DND-41 (cell line): ENCODE measurements at places on chromosomes 5 and 9.

DNA sequence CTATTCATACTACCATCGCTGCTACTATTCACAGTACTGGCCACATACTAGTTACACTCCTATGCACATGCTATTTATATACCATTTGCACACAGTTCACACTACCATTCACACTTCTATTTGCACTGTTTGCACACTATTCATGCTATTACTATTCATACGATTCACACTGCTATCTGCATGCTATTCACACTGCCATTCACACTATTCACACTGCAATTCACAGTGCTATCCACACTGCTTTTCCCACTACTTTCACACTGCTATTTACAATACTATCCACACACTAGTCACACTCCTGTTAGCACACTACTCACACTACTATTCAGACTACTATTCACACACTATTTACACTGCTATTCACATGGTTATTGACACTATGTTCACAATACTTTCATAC is 39.4 kb upstream of the TCF7 start:
- H3K4me1 ChIP-seq = no peaks in the 10 kb centered on the region
- no peak for DNase-seq
- H3K36me3 ChIP-seq = no peaks in the 10 kb centered on the region
- no peak overlapping the region for H3K27ac ChIP-seq
- no peak overlapping the region for H3K4me3 ChIP-seq

DNA sequence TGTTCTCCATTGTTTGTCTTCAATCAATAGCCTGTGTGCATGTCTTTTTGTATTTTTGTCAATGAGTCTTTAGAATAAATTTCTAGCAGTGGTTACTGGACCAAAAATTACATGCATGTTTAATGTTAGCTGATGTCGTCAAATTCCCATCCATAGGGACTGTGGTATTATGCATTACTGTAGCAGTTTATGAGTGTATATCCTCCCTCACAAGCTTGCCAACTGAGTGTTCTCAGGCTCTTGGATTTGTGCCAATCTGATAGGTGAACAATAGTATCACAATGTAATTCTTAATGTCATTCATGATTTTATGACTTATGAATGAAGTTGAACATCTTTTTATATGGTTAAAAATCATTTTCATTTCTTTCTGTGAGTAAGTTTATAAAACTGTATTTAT is 13.0 kb downstream of the SNX24 start:
- no peaks in the 10 kb centered on the region for H3K4me1 ChIP-seq
- H3K4me3 ChIP-seq = no peak overlapping the region
- no peak for DNase-seq
- H3K27ac ChIP-seq = no peak overlapping the region

DNA sequence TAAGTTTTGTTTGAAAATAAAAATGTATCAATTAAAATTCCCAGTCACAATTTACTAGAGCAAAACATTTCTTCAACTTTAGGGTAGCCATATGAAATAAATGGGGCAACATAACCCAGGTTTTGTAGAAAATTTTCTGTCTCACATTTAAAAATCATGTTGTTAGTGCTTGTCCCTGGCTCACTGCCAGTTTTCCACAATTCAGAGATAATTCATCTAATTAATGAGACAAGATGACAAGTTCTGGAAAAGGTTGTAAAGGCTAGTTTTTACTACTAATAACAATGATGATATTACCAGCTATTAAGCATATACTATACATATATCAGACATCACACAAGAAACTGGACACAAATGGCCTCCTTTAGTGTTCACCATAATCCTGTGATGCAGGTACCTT is 45.9 kb downstream of the MEGF9 start:
- no peaks in the 10 kb centered on the region for H3K27me3 ChIP-seq
- no peak for DNase-seq
- no peaks in the 10 kb centered on the region for H3K36me3 ChIP-seq
- no peak overlapping the region for H3K4me3 ChIP-seq
- no peaks in the 10 kb centered on the region for H3K4me1 ChIP-seq

DNA sequence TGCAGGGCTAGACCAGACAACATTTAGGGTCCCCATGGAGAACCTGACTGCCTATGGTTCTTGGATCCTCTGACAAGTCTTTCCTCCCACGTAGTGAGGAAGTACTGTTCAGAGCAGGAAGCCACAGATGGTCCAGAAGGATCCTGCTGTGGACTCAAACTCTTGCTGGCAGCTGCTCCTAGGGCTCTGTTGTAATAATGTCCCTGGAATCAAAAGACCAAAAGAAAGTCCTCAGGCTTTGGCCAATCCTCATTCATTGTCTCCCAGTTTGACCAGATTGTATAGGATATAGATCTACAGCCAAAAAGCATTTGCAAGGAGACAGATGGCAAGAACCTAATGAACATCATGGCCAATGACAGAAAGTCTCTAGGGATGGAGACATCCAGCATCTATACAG is 53.9 kb downstream of the SEMA6A start:
- DNase-seq = no peak
- no peak overlapping the region for H3K27ac ChIP-seq
- H3K27me3 ChIP-seq = no peaks in the 10 kb centered on the region
- H3K4me3 ChIP-seq = no peak overlapping the region
- H3K36me3 ChIP-seq = no peaks in the 10 kb centered on the region
- no peaks in the 10 kb centered on the region for H3K4me1 ChIP-seq

DNA sequence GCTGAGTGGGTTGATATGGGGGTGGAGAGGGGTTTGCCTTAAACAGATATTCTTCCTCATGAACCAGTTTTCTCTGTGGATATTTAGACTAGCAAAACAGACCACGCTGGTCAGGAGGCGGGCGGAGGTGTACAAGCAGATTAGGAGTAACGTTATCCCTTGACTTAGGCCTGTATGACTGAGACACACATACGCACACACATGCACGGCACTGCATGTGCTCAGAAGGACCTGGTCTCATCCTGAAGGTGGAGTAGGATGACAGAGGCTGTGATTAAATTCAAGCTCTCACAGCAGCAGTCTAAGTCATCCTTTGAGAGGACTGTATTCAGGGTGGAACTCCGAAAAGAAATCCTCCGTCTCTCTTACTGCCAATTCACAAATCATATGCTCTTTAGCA is 209.7 kb downstream of the DIRAS2 start:
- no peaks in the 10 kb centered on the region for H3K36me3 ChIP-seq
- DNase-seq = no peak
- no peak overlapping the region for H3K4me3 ChIP-seq
- no peaks in the 10 kb centered on the region for H3K4me1 ChIP-seq

- no peak for DNase-seq
- H3K36me3 ChIP-seq = no peaks in the 10 kb centered on the region
- H3K27ac ChIP-seq = no peak overlapping the region
- peaks cover 2% of the 10 kb centered on the region for H3K4me1 ChIP-seq
- H3K4me3 ChIP-seq = no peak overlapping the region
Measured at GRCh38 chr5:112154940-112155686, 264.0 kb downstream of the EPB41L4A start.

- no peak for DNase-seq
- no peak overlapping the region for H3K27ac ChIP-seq
- H3K36me3 ChIP-seq = no peaks in the 10 kb centered on the region
- H3K27me3 ChIP-seq = no peaks in the 10 kb centered on the region
Measured at GRCh38 chr9:26219961-26220360, 541.7 kb upstream of the TUSC1 start.

DNA sequence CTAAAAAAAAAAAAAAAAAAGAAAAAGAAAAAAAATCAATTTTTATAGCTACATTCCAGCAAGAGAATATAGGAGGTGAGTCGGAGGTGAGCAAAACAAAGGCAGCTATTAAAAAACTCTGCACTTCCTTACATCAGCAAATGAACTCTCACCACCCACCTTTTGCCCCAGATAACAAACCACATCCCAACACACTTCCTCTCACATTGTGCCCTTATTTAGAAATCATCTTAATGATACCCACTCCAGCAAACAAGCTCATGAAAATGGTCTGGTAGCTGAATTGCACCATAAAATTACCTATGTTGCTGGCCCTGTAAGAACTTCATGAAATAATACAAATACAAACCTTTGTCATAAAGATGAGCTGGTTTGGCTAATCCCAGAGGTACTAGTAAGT is 82.9 kb downstream of the CEMIP2 start:
- H3K4me1 ChIP-seq = peaks cover 15% of the 10 kb centered on the region
- no peaks in the 10 kb centered on the region for H3K27me3 ChIP-seq
- no peak overlapping the region for H3K4me3 ChIP-seq
- peak; percentile 42 for DNase-seq

GRCh38 chr5:96455789-96456188 is 22.7 kb upstream of the PCSK1 start:
- H3K27ac ChIP-seq = no peak overlapping the region
- H3K4me1 ChIP-seq = no peaks in the 10 kb centered on the region
- no peak overlapping the region for H3K4me3 ChIP-seq
- DNase-seq = no peak
- no peaks in the 10 kb centered on the region for H3K36me3 ChIP-seq
- H3K27me3 ChIP-seq = peaks cover 18% of the 10 kb centered on the region

DNA sequence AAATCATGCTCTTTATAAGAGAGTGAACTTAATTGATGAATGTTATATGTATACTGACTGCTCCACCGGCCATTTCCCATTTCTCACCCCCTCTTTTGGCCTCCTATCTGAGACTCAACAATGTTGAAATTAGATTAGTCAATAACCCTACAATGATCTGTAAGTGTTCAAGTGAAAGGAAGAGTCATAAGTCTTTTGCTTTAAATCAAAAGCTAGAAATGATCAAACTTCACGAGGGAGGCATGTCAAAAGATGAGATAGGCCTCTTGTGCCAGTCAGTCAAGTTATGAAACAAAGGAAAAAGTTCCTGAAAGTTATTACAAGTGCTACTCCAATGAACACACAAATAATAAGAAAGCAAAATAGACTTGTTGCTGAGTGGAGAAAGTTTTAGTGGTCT is 83.1 kb downstream of the NLN start:
- DNase-seq = no peak
- H3K4me1 ChIP-seq = peaks cover 14% of the 10 kb centered on the region
- peaks cover 32% of the 10 kb centered on the region for H3K36me3 ChIP-seq
- no peak overlapping the region for H3K27ac ChIP-seq

GRCh38 chr5:145203193-145203592 is 631.9 kb downstream of the PRELID2 start:
- H3K27ac ChIP-seq = no peak overlapping the region
- no peak overlapping the region for H3K4me3 ChIP-seq
- H3K27me3 ChIP-seq = no peaks in the 10 kb centered on the region
- DNase-seq = no peak
- H3K4me1 ChIP-seq = no peaks in the 10 kb centered on the region

DNA sequence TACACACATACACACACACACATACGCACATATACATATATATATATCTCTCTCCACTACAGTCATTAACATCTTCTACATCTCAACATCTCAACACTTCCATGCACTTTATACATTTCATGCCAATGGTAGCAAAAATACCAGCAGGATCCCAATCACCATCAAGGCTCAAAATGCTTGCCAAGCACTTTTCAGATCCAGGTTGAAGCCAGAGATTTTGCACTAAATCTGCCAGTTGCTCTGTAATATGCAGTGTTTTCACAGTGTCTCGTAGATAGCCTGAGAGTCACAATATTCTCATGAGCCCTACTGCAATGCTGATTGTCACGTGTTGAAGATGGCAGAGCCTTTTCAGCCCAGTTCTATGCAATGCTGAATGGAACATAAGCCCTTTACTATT is 1140.9 kb upstream of the C9orf72 start:
- DNase-seq = no peak
- no peak overlapping the region for H3K4me3 ChIP-seq
- H3K36me3 ChIP-seq = no peaks in the 10 kb centered on the region
- H3K4me1 ChIP-seq = no peaks in the 10 kb centered on the region
- H3K27ac ChIP-seq = no peak overlapping the region
- no peaks in the 10 kb centered on the region for H3K27me3 ChIP-seq

- no peaks in the 10 kb centered on the region for H3K36me3 ChIP-seq
- DNase-seq = no peak
- H3K4me3 ChIP-seq = no peak overlapping the region
- H3K4me1 ChIP-seq = no peaks in the 10 kb centered on the region
- peaks cover 5% of the 10 kb centered on the region for H3K27me3 ChIP-seq
Measured at GRCh38 chr5:34881246-34881645, 34.1 kb downstream of the RAD1 start.

GRCh38 chr9:29044959-29045358 is 1471.7 kb upstream of the C9orf72 start:
- no peaks in the 10 kb centered on the region for H3K27me3 ChIP-seq
- DNase-seq = no peak
- no peaks in the 10 kb centered on the region for H3K4me1 ChIP-seq
- no peak overlapping the region for H3K4me3 ChIP-seq
- no peak overlapping the region for H3K27ac ChIP-seq

DNA sequence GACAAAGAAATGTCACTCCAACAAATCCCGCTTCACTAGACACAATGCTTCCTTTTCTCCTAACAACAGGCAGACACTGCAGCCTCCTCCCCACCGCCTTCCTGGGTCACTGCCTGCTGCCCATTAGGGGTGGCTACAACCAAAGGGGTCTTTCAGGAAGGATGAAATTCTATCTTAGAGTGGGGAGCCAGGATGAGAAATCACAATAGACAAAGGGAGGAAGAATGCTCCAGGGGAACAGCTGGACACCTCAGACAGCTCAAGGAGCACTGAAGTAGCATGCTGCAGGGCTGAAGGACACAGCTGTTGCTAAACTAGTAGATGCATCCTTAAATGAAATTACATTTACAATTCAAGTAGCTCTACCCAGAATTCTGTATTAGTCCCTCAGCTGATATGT is 54.2 kb downstream of the PRELID2 start:
- H3K4me1 ChIP-seq = no peaks in the 10 kb centered on the region
- no peak for DNase-seq
- H3K4me3 ChIP-seq = no peak overlapping the region
- H3K27ac ChIP-seq = no peak overlapping the region
- H3K36me3 ChIP-seq = no peaks in the 10 kb centered on the region
- no peaks in the 10 kb centered on the region for H3K27me3 ChIP-seq

DNA sequence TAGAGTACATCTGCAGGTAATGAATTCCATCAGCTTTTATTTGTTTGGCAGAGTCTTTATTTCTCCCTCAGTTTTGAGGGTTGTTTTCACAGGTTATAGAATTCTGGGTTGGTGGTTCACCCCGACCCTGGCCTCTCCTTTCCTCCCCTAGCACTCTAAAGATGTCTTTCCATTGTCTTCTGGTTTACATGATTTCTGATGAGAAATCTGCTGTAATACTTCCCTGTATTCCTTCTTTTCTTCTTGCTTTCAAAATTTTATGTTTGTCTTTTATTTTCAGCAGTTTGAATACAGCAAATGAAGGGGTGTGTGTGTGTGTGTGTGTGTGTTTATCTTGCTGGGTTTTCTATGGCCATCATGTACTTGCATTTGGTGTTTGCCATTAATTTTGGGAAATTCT is 312.0 kb upstream of the RPS23 start:
- DNase-seq = no peak
- no peaks in the 10 kb centered on the region for H3K36me3 ChIP-seq
- no peak overlapping the region for H3K27ac ChIP-seq

DNA sequence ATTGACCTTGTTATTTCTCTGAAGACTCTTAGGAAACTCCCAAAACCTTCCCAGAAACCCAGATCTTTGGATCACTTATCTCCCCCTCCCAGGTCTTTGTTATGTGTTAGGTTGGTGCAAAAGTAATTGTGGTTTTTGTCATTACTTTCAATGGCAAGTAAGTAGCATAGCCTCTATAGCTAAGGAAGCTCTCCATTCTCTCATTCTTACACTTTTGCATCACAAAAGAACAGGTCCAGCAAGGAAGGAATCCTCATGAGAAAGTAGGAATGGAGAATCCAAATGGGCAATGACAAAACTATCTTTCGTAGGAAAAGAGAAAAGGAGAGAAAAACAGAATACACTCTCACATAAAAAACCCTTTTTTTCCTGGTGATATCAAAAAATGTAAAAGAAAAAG is 81.3 kb upstream of the ELAVL2 start:
- H3K4me3 ChIP-seq = no peak overlapping the region
- H3K27ac ChIP-seq = no peak overlapping the region
- no peaks in the 10 kb centered on the region for H3K27me3 ChIP-seq
- H3K36me3 ChIP-seq = no peaks in the 10 kb centered on the region
